ENCODE measurements at places on chromosomes 2 and 18. TPM values are rescaled to one million over a fixed set of nuclear protein-coding genes. Genes with fewer than 3 reads are reported as not detected.

Gene KIF3C
- total RNA-seq: 5.2 TPM

Gene DPP10
- total RNA-seq: not detected

- H3K27ac ChIP-seq: no peak overlapping the region
- H3K36me3 ChIP-seq: peaks cover 15% of the 10 kb centered on the region
- peaks cover 4% of the 10 kb centered on the region for H3K4me1 ChIP-seq
- no peaks in the 10 kb centered on the region for H3K27me3 ChIP-seq
- no peak overlapping the region for H3K4me3 ChIP-seq
Observed at GRCh38 chr2:168054657-168055056, 192.7 kb downstream of the STK39 start.

DNA sequence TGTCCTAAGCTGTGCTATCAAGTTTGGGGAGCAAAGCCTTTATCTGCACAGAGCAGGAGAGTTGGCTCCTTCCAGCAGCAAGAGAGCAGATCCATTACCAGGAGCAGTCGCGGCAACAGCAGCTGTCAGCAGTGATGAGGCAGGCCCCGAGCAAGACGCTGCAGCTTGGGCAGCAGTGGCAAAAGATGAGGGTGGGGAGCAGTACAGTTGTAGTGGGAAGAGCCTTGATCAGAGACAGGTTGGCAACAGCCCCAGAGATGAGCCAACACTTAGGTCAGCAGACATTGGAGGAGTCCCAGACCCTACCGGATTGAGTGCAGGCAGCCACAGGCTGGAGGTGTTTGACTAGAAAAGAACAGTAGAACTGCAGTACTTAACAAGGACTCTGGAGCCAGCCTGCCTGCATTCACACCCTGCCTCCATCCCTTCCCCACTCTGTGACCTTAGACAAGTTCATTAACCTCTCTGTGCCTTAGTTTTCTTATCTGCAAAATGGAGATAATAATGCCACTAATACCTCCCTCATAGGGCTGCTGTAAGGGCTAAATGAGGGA lies 117.1 kb upstream of the SERTAD2 start:
- no peaks in the 10 kb centered on the region for H3K36me3 ChIP-seq
- DNase-seq: no peak
- peaks cover 2% of the 10 kb centered on the region for H3K27me3 ChIP-seq
- H3K27ac ChIP-seq: no peak overlapping the region

Gene NIFK
- total RNA-seq: 213 TPM

DNA sequence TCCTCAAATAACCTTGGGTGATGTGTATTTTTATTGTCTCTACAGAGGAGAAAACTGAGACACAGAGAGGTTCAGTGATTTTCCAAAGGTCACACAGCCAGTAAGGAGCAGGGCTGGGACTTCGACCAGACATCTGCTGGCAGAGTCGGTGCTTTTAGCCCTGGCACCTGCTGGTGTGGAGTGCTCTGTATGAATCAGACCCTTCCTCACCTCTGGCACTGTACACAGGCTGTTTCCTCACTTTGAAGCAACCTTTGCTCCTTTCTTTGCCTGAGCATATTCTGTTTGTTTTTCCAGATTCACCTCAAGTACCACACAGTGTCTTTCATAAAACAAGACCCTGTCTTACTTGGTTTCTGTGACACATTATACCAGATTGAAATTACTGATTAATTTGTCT lies 107.9 kb downstream of the DPP10 start:
- DNase-seq: no peak
- no peak overlapping the region for H3K4me3 ChIP-seq
- peaks cover 6% of the 10 kb centered on the region for H3K27me3 ChIP-seq
- no peaks in the 10 kb centered on the region for H3K36me3 ChIP-seq

- DNase-seq: no peak
- H3K27me3 ChIP-seq: no peaks in the 10 kb centered on the region
- H3K27ac ChIP-seq: no peak overlapping the region
- H3K4me1 ChIP-seq: no peaks in the 10 kb centered on the region
- no peak overlapping the region for H3K4me3 ChIP-seq
Observed at GRCh38 chr2:159550231-159550630, 66.1 kb downstream of the BAZ2B start.

Measured in activated CD4-positive, alpha-beta T cell treated with anti-CD3 and anti-CD28 coated beads for 36 hours (primary cell).